Left lung (tissue), 14 donors: ENCODE measurements at places on chromosomes 5 and 9. TPM values are rescaled to one million over a fixed set of nuclear protein-coding genes. Genes with fewer than 3 reads are reported as not detected.

Gene CAST
- 135 TPM for polyA plus RNA-seq

GRCh38 chr5:150123542-150123941 lies 32.1 kb downstream of the PDGFRB start:
- DNase-seq, result no peak

DNA sequence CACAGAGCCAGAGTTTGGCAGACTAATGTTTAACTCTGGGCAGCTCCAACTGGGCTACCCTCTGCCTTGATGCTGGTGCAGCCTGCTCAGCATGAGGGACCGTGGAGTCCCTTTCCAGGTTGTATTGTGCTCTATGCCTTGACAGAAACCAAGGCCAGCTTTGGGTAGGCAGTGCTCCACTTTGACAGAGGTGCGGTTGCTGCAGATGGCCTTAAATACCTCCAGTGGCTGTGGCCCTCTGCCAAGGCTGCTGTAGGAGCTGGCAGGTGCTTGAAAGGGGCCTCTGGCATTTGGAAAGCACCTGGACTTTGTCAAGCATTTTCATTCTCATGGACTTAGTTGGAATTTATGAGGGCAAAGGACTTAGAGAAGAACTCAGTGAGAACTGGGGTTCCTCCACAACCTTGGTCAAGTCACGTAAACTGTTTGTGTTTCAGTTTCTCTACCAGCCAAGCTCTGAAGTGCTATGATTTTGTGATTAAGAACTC lies 249.7 kb upstream of the ZNF462 start:
- peak; percentile 44 for DNase-seq

Gene ANGPTL2
- 23.3 TPM for polyA plus RNA-seq

GRCh38 chr9:136629001-136629878 lies 33.5 kb upstream of the EGFL7 start:
- DNase-seq, result no peak

- DNase-seq, result no peak
Measured at GRCh38 chr9:107274953-107275422, 8.1 kb upstream of the RAD23B start.

DNA sequence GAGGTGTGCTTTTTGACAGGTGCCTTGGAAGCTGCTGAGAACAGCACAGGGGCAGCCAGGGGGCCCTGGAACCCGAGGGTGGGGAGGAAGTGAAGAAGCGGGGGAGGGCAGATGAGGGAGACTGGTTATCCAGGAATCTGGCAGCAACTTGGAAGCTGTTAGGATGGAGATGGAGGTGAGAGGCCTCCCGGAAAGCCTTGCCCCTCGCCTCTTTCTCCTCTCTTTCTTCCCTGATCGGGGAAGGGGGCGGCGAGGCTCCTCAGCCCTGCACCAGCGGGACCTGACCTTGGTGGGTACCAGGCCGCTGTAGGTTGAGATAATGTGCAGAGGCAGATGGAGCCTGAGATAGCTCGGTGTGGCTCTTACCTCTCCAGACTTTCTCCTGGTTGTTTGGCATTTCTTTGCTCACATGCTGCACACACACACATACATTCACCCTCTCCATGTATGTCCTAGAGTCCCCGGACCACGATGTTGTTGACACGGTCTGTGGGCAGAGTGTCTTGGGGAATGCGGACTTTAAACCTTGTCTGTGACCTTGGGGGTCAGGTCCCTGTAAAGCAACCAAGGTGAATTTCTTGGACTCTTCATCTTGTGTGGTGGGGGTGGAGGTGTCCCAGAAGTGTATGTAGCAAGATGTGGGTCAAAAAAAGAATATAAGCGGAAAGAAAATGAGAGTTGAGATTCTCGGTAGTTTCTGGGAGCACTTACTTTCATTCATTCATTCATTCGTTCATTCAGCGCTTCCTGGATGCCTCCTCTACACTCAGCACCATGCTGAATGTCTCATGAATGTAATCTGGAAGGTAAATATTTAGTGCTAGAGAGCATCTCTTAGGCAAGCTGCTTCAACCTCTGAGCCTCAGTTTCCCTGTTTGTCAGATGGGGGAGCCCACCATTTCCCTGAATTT lies 1.6 kb downstream of the WWC1 start:
- DNase-seq, result no peak

DNA sequence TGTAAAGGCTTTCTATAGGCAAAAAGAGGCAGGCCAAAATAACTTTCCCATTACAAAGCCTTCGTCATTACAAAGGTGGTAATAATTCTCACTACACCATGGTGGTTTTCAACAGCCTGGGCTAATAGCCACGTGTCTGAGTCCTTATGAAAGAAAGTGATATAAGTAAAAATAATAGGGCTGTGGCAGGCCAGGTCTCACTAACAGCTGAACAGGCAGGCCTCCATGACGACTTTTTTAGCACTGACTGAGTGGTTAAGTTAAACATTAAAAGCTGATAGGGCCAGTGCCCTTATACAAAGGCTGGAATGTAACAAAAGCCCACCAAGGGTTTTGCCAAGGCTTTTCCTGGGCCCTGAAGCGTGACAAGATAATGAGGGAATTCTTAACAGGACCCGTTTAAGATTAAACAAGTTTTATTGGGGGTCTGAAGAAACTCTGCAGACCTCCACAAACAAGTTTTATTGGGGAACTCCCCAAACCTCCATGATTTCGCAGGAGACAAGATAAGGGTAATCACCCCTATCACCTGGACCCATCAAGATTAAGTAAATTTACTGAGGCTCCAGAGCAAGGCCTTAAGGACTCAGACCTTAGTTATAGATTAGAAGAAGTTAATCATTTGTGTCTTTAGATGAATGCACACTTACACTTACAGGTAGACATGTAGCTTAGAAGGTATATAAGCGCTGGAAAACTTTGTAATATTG lies 412.9 kb downstream of the CHSY3 start:
- peak; percentile 16 for DNase-seq

DNA sequence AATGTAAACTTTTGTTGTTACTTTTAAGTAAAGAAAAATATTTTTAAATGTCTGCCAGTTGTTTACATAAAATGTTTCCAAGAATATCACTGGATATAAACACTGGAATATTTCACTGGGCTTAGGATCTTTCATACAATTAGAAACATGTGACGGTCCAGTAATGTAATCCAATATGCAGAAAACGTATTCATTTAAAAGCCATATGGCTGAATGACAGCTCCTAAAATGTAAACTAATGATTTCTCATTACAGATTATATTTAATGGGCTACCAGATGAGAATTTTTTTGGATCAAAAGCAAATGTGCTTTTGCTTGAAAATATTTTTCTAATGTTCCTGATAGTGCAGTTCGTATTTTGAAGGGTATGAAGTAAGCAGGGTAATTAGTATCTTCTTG lies 124.3 kb downstream of the TTC39B start:
- DNase-seq, result no peak

Gene PARP8
- polyA plus RNA-seq, result 21.9 TPM

Gene HSD17B4
- polyA plus RNA-seq, result 195 TPM

Gene CCDC192
- 0.81 TPM for polyA plus RNA-seq

DNA sequence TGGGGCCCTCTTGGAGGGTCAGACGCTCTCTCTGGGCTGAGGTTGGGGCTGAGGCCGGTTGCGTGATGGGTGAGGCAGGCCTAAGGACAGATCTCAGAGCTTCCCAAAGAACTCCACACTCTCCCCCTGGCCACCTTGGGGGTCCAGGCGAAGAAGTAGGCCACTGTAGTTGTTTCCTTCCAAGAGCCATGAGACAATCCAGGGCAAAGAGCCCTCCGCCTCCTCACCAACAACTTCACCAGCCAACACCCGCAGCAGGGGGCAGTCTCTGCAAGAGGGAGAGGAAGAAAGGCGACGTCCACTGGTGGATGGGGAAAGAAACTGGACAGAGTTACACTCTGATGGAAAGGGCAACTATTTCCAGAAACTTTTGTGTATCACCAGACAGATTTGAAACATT lies 10.7 kb downstream of the SLC35A4 start:
- DNase-seq, result no peak

DNA sequence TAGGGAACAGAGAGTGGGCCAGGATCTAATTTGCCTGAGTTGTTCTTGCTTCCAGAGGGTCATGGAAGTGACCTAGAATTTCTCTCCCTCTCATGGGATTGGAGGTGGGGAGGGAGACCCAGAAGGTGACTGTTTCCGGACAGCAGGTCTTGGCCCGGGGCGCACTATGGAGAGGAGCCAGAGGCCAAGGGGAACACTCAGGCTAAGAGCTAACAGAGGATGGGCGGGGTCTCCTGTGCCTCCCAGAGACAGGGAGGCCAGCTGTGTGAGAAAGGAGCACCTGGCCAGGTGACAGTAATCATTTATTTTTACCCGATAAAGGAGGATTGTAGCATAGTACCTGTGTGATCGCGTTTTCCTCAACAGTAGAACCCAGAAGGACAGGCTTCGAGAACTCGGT lies 50.9 kb upstream of the ANKH start:
- no peak for DNase-seq

- no peak for DNase-seq
Measured at GRCh38 chr9:4739587-4740387, 1.2 kb downstream of the AK3 start.

- DNase-seq, result peak; percentile 74
Measured at GRCh38 chr9:114953959-114954358, 23.6 kb upstream of the TNFSF8 start.

DNA sequence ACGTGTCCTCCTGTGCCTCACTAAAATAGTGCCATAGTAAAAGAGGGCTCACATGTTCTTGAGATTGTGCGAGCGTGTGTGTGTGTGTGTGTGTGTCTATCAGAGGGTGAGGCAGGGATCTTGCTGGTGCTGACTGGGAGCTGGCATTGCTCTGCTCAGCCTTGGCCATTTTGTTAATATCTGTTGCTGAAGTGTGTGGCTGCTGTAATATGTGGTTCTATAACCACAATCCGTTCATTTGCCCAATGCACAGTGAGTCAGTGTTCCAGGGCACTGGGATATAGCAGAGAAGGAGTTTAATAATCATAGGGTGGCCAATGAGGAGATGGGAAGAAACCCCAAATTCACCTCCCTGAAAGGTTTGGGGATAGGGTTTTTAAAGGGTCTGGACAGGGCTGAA lies 61.3 kb downstream of the RASGRF2 start:
- no peak for DNase-seq

GRCh38 chr9:132591751-132592314 lies 9.4 kb downstream of the BARHL1 start:
- no peak for DNase-seq

DNA sequence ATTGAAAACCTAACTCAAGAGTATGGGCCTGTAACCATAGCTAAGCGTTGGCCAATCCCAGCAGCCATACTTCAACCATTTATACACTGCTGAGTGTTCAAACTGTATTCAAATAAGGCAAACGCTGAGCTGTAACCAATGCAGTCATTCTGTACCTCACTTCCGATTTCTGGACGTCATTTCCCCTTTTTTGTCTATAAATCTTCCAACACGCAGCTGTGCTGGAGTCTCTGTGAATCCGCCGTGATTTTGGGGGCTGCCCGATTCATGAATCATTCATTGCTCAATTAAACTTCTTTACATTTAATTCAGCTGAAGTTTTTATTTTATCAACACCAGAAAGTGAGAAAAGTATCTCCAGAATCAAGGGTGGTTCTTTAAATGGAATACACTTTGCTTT lies 31.7 kb downstream of the MTX3 start:
- no peak for DNase-seq

Gene FRMD3
- 3.0 TPM for polyA plus RNA-seq

Gene PCDHA4
- polyA plus RNA-seq, result 0.44 TPM

DNA sequence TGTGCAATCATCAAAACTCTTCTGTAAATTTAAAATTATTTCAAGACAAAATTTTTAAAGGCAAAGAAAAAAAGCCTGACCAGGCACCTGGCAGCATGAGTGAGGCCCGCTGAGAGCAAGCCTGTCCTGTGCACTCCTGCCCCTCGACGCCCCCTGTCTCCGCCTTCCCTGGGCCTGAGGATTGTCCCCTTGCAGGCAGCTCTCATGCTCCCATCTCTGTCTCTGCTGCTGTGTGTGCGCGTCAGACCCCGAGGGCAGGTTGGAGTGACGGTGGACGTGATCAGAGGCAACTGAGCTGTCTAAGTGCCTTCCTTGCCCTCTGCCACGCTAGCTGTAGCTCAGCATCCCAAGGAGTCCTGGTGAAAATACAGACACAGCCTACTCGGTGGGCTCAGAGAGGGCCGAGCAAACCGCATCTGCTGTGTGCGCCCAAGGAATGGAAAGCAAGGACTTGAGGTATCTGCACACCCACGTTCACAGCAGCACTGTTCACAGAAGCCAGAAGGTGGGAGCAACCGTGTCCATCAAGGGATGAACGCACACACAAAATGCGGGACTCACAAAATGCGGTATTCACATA lies 65.5 kb downstream of the SECISBP2 start:
- DNase-seq, result no peak

GRCh38 chr5:141814064-141814964 lies 63.9 kb downstream of the PCDH1 start:
- peak; percentile 88 for DNase-seq

Gene CDH9
- polyA plus RNA-seq, result not detected

DNA sequence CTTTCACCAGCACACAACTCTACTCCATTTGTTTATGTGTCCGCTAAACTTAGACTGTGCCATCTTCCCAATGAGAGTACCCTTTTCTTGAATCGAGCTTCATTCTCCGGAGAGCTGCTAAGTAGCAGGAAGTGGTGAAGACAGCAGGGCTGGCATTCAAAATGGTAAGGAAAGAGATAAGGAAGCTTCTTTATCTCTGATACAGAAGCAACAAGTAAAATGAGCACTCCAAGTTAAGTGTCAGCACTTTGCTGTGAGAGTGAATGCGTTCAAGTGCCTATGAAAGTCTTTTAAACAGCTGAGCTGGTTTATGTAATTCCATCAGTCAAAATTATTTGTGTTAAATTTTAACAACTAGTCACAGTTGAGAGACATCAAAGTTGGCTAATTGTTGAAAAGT lies 386.8 kb upstream of the PTPRD start:
- DNase-seq, result no peak

- peak; percentile 70 for DNase-seq
Measured at GRCh38 chr5:91288118-91288916, 94.8 kb downstream of the ARRDC3 start.

Gene PCDHB7
- polyA plus RNA-seq, result 4.5 TPM

Gene ANKRD34B
- polyA plus RNA-seq, result 0.03 TPM

DNA sequence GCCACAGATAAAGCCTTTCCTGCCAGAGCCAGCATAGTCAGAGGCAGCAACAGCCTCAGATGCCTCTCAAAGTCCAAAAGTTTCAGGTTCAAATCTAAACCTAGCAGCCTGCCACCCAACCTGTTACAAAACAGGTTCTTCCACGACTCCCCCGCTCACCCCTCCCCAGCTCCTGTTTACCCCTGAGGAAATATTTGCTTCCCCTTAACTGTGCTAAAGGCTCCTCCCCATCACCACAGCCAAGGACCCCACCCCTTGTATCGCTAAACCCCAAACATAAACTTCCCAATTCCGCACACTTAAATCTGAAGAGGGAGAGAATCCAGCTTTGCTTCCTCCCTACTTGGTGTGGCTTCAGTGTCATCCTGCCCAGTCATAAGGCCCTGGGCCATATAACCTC lies 15.4 kb upstream of the VDAC1 start:
- peak; percentile 61 for DNase-seq

DNA sequence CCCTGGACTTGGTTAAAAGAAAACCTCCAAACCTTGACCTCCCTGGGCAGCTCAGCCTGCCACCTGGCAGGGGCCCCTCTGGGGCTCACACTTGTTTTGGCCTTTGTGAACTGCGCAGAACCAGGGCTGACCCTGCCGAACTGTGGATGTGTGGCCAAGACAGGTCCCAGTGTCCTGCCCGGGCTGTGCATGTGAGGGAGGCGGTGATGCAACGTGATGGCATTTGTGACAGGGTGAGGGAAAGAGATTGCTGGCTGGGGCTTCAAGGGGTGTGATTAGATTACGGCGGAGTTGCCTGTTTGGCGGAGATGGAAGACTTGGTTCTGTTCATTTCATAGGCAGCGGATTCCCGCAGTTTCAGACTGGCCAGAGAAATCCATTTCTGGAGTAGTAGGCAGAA lies 30.4 kb upstream of the NKX2-5 start:
- no peak for DNase-seq

- DNase-seq, result no peak
Measured at GRCh38 chr5:125196481-125197111, 450.2 kb upstream of the ZNF608 start.

- no peak for DNase-seq
Measured at GRCh38 chr5:55699041-55699688, 13.0 kb downstream of the SLC38A9 start.
